ENCODE measurements at places on chromosomes 6 and 20.
A peak's percentile ranks its signal among the peaks of the same experiment; 100 is the strongest.

GRCh38 chr6:13429406-13429753 is 58.0 kb downstream of the GFOD1 start:
- no peak for DNase-seq

DNA sequence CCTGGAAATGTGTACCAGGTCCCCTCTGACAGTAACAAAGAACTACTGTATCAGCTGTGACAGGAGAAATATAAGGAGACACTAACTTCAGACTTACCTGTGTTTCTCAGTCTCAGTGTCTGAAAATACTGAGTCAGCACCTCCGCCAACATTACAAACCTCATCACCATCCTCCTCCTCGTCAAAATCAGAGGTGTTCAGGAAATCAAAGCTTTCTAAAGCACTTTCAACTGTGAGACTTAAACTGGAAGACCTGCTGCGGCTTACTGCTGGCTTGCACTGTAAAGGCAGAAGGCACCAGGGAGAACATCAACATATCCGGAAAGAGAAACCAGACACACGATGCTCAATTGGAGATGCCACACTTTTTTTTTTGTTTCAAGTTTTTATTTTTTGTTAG is 40.3 kb upstream of the ARMH2 start:
- DNase-seq, result no peak

GRCh38 chr6:129766959-129767728 is 57.2 kb upstream of the ARHGAP18 start:
- DNase-seq, result peak; percentile 58

GRCh38 chr6:24274441-24275083 is 83.3 kb downstream of the DCDC2 start:
- no peak for DNase-seq

GRCh38 chr20:7703996-7704395 is 236.3 kb downstream of the HAO1 start:
- no peak for DNase-seq

DNA sequence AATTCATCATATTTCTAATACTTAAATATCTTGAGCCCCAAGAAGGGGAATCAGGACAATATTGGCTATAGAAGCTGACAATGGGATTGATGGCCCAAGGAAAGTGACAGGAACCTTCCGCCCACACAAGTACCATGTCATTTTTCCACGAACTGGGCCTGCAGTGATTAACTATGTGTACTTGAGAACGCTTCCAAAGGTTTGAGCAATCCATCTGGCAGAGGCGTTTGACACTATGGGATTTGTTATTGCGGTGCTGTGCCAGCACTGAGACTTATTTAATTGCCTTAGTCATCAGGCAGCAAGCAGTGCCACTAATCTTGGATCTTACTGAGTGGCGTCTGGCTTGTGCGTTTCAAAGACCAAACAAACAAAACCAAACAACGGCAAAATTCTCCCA is 135.6 kb upstream of the UST start:
- DNase-seq, result no peak
